ENCODE measurements at places on chromosomes 2 and 18.

- DNase-seq: no peak
These were observed 92.1 kb downstream of the PTGR3 start for GRCh38 chr18:75116809-75117208.

- DNase-seq: no peak
These were observed 437.2 kb upstream of the ID2 start for GRCh38 chr2:8244639-8245038.

DNA sequence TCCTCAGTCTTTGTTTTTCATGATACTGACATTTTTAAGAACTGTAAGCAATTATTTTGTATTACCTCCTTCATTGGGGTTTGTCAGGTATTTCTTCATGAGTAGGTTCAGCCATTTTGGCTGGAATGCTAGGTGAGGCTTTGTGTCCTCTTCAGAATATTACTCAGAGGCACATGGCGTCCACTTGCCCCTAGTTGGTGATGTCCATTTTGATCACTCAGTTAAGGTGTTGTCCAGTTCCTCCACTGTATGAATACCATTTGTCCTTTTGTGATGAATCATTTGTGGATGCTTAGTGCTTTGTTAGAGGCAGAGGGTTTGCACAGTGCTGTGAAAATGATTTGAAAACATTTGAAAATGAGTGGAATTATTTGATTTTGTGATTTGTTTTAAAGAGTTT is 4.7 kb downstream of the IL1RL2 start:
- no peak for DNase-seq

DNA sequence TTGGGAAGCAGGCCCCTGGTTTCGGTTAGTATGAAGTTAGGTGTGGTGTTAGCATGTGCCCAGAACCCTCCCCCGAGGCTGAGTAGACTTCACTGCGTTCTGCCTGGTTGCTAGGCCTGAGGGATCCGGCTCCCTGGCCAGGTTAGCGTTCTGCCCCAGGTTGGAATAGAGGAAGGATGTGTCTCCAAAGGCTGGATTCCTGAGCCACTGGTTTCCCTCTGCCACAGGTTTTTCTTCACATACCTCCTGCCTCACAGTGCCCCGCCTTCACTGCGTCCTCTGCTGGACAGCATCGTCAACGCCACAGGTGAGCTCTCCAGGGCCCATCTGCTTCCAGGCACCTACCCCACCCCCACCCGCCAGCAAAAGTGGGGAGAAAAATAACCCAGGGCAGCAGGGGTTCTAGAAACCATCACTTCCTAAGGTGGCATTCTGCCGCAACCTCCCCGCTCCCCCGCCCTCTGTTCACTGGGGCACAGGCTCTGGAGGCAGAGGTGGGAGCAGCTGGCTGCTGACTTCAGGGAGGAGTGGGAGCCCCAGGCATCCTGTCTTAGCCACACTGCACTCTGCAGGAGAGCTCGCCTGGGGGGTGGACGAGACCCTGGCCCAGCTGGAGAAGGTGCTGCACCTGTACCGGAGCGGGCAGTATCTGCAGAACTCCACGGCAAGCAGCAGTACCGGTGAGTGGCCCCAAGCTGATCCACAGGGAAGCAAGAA is 7.1 kb downstream of the PKDCC start:
- DNase-seq: no peak

DNA sequence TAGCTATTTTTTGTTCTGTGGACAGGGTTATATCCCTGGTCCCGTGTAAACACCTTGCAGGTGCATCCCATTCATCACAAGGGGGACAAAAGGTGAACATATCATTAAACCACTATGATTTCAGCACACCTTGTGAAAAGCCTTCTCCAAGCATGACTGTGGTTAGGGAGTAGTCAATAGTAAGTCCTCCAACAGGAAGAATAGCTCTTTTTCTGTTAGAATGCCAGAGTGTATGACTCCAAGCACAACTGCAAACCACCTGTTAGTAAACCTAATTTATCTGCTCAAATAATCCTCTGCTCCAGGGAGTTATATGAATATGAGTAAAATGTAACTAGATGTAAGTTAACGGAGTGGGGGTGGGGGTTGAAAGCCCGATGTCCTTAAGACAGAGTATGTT is 240.5 kb downstream of the AGPS start:
- DNase-seq: no peak

DNA sequence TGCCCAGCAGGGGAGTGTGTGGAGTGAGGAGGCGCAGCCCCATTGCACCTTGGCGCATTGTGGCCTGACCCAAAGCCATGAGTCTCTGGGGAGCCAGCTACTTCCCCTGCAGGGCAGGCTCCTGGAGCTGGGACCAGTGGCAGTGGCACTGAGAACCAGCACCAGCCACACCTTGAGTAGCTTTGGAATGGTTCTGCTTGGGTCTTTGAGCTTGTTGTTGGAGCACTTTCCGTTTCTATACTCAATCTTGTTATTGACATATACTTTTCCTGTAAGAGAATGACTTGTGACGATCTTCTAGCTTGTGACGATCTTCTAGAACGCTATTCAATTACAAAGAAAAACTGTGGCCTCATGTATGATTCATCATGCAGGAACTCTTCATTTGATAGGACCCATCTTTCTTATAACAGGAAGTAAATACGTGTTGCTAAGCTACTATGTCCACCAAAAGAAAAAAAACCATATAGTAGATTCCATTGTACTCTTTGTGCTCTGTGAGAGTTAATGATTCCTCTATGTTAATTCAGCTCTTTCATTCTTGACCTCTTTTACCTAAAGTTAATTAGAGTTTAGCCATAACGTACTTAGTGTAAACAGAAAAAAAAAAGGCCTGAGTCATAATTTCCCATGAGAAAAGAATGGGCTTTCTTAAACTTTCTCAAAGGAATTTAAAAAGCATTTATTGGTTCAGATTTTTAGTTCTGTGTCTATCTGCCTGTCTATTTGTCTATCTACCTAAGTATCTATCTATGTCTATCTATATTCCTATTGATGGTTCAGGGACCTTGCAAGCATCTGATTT is 113.1 kb downstream of the GATA6 start:
- no peak for DNase-seq

DNA sequence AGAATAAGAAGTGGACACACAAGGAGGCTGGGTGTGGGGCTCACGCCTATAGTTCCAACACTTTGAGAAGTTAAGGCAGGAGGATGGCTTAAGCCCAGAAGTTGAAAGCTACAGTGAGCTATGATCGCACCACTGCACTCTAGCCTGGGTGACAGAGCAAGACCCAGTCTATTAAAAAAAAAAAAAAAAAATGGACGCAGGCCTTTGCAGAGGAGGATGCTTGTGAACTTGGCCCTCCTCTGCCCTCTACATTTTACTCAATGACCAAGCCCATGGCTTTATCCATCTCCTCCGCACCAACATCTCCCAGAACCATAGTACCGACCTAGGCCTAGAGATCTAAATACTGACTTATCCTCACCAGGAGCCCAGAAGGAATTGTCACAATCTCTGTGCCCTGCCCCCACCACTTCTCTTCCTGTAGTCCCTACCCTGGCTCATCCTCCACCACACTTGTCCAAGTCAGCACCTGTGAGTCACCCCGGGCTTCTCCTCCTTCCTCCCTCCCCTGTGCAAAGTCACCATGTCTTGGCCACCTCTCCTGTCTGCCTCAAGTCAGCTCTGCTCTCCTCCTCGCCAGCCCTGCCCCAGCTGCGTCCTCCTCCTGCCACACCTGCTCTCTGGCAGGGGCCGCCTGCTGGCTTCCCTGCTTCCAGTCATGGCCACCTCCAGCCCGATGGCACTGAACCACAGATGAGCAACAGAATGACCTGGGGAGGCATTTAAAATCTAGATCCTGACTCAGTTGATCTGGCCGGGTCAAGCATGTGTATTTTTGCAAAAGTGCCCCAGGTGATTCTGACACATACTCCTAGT is 35.8 kb upstream of the ASPRV1 start:
- DNase-seq: no peak

- no peak for DNase-seq
These were observed 676.3 kb downstream of the IRS1 start for GRCh38 chr2:226123300-226123699.

- DNase-seq: no peak
These were observed 255.2 kb upstream of the NRP2 start for GRCh38 chr2:205427112-205427511.

GRCh38 chr2:152089238-152089637 is 9.6 kb downstream of the CACNB4 start:
- no peak for DNase-seq

GRCh38 chr2:16194931-16195680 is 254.8 kb downstream of the MYCN start:
- DNase-seq: no peak

- DNase-seq: no peak
These were observed 55.2 kb downstream of the TMEM17 start for GRCh38 chr2:62450716-62451191.

- DNase-seq: no peak
These were observed 21.6 kb downstream of the KCNG2 start for GRCh38 chr18:79819064-79819967.

GRCh38 chr2:99692785-99693184 is 203.0 kb upstream of the REV1 start:
- DNase-seq: no peak

- no peak for DNase-seq
These were observed 306.9 kb downstream of the ZNF516 start for GRCh38 chr18:76188097-76188496.

DNA sequence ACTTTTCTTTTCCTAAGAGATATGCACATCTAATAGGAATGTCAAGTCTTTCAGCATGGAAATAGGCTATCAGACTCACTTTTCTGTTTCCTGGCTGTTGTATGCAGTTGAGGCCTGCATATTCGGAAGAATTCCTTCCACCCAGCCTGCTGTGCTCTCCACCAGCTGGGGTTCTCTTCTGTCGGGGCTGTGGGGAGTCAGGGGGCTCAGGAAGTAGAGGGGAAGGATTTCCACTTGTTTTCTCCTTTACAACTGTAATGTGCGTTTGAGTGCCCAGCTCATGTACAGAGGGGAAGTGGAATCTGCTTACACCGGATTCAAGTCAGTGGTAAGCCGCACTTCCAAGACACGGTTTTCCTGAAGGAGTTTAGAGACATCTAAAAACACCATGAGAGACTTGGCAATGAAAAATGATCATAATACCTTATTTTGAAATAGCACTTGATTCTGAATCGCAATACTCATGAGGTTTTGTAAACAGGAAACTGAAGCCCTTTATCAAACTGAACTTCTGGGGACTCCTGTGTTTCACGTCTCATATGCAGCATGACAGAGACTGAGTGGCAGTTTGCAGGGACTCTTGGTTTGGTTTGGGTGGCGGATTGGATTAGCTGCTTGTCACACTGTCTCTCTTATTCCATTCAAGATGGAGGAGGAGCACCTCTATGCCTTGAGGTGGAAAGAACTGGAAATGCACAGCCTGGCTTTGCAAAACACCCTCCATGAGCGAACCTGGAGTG is 90.4 kb downstream of the MTCL1 start:
- no peak for DNase-seq

- DNase-seq: no peak
These were observed 175.6 kb downstream of the PRKCE start for GRCh38 chr2:45826884-45827635.

DNA sequence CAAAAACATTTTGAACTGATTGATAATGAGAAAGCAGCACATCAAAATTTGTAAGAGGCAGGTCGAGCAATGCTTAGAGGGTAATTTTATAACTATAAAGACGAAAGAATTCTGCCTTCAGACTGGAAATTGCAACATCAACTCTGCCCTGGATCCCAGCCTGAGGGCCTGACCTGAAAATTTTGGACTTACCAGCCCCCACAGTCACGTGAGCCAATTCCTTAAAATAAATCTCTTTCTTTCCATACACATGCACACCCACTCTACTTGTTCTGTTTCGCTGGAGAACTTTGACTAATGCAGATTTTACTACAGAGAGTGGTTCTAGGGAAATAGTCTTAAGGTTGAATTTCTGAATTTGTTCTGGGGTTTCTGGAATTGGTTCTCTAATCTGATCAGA is 14.6 kb upstream of the ACOXL start:
- DNase-seq: no peak

- DNase-seq: no peak
These were observed 59.1 kb upstream of the TXNDC2 start for GRCh38 chr18:9826685-9827084.

GRCh38 chr2:126359494-126359893 is 296.5 kb upstream of the GYPC start:
- no peak for DNase-seq

GRCh38 chr2:98489971-98490962 is 45.6 kb downstream of the INPP4A start:
- no peak for DNase-seq

- DNase-seq: no peak
These were observed 17.5 kb downstream of the RAB27B start for GRCh38 chr18:54845787-54846186.

DNA sequence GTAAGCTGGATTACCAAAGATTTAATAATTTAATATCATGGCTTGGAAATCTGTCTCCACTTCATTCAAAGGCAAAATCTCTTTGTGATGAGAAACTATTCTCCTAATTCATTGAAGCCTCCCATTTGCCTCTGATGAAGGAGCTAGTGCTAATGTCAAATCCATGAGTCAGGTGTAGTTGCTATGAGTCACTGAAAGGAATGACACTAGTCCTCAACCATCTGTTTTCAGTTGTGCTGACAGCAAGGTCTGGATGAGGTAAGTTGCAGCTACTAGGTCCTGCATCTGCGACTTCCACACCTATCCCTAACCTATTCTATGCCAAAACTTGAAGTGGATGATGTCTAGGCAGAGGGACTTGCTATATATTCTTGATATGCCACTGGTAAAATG is 324.0 kb upstream of the UBE2E3 start:
- no peak for DNase-seq

- no peak for DNase-seq
These were observed 13.9 kb upstream of the PXDN start for GRCh38 chr2:1758171-1758570.

DNA sequence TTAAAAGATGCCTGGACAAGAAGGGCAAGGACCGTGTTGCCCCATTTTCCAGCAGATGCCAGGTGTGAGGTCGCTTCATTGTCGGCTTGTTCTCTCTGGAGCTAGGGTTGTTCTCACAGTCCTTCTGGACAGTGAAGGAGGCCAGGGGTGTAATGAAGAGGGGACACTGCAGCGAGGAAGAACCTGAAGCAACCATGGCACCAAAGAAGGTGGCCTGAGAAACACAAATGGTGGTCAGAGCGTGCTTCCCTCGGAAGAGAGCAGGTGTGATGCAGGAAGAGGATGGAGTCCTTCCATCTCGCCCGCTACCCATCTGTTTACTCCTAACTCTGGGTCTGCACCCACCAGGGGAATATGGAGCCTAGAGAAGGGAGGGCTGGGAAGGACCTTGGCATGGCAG is 50.3 kb upstream of the TWIST2 start:
- DNase-seq: no peak

DNA sequence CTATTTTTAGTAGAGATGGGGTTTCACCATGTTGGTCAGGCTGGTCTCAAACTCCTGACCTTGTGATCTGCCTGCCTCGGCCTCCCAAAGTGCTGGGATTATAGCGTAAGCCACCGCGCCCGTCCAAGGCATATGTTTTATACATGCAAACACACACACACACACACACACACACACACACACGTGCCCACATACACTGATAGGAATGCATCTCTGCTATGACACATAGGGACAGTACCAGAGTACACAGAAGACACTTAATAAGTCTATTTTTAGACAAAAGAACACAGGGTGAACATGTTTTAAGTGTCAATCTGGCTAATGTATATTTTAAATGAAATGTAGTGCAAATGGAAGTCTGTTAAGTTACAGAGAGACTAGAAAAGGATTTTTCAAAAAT is 10.7 kb upstream of the RNF103 start:
- DNase-seq: no peak
